ENCODE measurements at places on chromosomes 12 and 14.

GRCh38 chr12:57549909-57550640, at the start of gene KIF5A:
Gene KIF5A, plus strand, starts transcription at chr12:57550044. Its CDS starts 228 bp downstream, at chr12:57550272.
- peak; percentile 62 for DNase-seq

GRCh38 chr12:65868878-65869277, 44.6 kb downstream of the HMGA2 start:
- DNase-seq = no peak

DNA sequence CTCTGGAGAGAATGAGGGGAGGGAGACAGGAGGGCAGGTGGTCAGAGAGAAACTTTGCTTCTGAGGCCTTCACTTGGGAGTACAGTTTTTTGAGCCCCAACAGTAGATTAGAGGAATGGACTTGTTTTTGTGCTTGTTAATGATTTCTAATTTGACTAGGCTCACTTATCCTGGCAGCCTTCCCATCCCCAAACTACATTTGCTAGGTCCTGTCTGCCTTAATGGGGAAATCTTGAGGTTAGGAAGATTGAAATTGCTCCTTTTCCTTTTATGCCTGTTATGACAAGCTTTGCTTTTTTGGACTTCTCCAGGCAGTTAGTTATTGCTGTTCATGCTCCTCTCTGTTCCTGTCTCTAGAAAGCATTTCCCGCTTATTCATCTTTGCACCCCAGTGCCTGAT, 37.7 kb downstream of the SYNE2 start:
- no peak for DNase-seq

- DNase-seq = no peak
Measured at GRCh38 chr12:94623161-94623920, 27.0 kb downstream of the TMCC3 start.

GRCh38 chr12:124273630-124274029, 21.3 kb upstream of the RFLNA start:
- no peak for DNase-seq

- no peak for DNase-seq
Measured at GRCh38 chr14:22481546-22481945, 107.5 kb downstream of the DAD1 start.

GRCh38 chr12:105469211-105469610, 138.7 kb downstream of the C12orf75 start:
- DNase-seq = no peak

GRCh38 chr12:112584266-112584722, 165.5 kb downstream of the PTPN11 start:
- no peak for DNase-seq

DNA sequence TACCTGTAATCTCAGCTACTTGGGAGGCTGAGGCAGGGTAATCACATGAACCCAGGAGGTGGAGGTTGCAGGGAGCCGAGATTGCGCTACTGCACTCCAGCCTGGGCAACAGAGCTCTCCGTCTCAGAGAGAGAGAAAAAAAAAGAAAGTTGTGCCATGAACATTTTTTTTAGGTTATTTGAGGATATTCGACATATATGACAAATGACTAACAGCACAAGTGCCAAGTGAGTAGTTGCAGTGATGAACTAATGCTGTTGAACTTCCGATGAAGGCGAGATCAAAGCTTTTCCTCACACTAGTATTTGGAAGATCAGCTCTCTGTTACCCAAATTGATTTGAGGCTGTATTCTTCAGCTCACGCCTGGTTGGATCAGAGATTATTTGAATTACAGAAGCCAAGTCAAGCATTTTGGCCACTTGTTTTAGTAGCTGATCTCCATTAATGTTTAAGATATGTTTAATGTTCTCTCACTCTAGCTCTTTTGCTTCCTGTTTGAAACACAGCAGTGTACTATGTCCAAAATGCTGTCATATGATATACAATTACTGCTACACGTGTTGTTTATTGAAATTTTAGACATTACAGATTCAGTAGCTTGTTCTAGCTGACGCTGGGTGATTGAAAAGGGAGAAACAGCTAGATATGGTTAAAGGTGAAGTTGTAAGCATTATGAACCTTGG, 43.4 kb downstream of the WDR20 start:
- DNase-seq = no peak

GRCh38 chr14:92586963-92587699, 73.5 kb downstream of the RIN3 start:
- no peak for DNase-seq

GRCh38 chr12:124700810-124701592, 133.6 kb upstream of the NCOR2 start:
- DNase-seq = no peak

GRCh38 chr14:102929241-102930137, 7.0 kb downstream of the AMN start:
- no peak for DNase-seq

GRCh38 chr12:63844391-63845341, at the start of gene SRGAP1:
Gene SRGAP1, plus strand, starts transcription at chr12:63844700. Its CDS starts 117 bp downstream, at chr12:63844817.
- DNase-seq = peak; percentile 13

GRCh38 chr12:51517800-51518199, 73.2 kb upstream of the SCN8A start:
- no peak for DNase-seq

- DNase-seq = no peak
Measured at GRCh38 chr14:73339846-73340595, 102.7 kb downstream of the PAPLN start.

- DNase-seq = no peak
Measured at GRCh38 chr12:27237790-27238771, 6.0 kb upstream of the STK38L start.

- no peak for DNase-seq
Measured at GRCh38 chr14:87601036-87601435, 391.9 kb downstream of the GALC start.

- DNase-seq = no peak
Measured at GRCh38 chr14:20400589-20400964, 12.7 kb downstream of the TEP1 start.

DNA sequence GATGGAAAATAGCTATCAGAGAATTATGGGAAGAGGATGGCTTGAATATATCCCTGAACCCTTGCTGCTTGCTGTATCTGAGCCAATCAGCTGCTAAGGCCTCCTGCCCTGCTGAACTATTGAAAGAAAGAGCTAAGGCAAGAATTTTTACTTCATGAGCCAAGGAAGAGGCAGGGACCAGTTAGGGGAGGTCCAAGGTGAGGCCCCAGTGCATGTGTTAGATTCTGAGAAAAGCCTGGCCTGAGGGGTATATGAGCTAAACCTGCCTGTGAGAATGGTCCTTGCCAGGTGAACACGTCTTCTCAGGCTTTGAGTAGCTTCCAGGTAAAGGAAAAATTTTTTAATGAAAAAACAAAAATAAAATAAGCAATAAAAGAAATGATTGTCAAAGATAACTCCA, 218.0 kb downstream of the SYT1 start:
- DNase-seq = no peak

GRCh38 chr12:65409726-65410125, 131.2 kb downstream of the MSRB3 start:
- no peak for DNase-seq

DNA sequence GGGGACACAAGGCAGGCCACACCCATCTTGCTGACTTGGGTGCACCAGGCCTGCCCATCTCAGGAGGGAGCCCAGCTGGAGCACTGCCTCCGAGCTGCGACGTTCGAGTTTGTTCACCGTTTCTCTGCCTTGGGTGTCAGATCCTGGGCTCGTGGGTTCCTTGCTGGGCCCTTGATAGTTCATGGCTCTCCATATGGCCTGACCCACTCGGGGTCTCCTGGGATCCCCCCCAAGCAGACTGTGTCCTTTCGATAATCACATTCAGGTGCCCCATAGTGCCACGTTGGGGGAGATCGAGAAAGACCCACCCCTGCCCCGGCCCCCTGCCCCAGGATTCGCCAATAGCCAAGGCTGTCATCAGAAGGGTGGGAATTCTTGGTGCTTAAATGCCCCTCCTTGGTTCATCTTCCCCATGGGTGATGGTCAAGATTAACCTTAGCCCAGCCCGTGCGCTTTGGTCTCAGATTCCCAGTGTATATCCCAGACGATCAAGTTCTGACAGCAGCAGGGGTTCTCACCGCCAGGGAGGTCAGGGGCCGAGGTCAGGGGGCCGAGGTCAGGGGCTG, 7.4 kb downstream of the RFLNA start:
- no peak for DNase-seq

- DNase-seq = no peak
Measured at GRCh38 chr14:42307239-42307825, 700.7 kb downstream of the LRFN5 start.

- peak; percentile 17 for DNase-seq
Measured at GRCh38 chr12:63150713-63151622, at the start of gene AVPR1A. Gene AVPR1A, minus strand, starts transcription at chr12:63151201. Its CDS starts 365 bp downstream, at chr12:63150836.

DNA sequence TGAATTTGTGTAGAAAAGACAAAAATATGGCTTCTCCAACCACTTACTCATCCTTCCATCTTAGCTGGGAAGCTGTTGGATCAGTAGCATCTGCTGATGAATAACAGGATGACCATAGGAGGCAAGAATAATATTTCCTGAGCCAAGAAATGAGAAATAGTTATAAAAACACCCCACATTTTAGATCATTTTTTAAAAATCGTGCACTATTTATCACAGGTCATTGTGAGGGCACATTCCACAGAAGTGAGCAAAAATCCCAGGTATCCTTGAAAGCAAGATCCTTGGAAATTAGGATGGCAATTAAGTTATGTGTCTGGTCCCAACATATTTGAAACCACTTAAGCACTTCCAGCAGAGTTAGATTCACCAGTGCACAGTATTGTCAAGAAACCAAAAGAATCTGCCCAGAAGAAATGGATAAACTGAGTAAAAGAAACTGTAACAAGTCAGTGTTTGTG, 8.4 kb downstream of the FAR2 start:
- DNase-seq = no peak

- no peak for DNase-seq
Measured at GRCh38 chr14:73467377-73467776, 9.0 kb upstream of the NUMB start.

GRCh38 chr14:34824826-34825225, 50.3 kb downstream of the BAZ1A start:
- no peak for DNase-seq

DNA sequence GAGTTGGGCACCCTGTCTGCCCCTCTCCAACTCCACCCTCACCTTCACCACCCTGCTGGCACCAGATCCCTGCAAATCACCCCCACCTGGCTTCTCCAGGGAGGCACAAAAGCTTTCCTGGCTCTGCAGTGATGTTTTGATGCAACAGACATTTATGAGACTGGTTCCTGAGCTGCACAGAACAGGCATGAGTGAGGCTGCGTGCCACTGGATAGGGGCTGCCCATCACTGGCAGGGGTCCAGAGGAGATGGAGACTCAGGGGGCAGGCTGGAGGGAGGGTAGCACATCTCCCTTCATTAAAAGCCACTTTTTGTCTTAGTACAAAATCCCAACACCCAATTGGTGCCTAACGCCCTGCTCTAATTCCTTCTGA, 17.3 kb upstream of the ZDHHC22 start:
- no peak for DNase-seq

DNA sequence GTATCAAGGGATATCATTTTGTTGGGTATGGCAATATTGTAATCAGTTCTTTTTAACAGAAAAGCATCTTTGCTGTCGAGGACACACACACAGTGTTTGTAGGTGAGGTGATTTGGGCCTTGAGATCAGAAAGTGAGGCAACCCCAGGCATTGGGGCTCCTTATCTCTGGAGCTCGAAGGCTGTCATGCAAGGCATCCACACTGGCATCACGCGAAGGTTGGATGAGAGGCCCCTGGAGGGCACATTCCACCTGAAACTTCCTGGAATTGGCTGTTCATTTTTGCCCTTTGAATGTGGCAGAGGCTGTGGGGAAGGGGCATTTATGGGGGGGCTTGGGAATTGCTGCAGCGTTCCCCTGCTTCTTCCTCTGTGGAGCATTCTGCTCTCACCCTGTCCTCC, 45.5 kb downstream of the IL31 start:
- no peak for DNase-seq

DNA sequence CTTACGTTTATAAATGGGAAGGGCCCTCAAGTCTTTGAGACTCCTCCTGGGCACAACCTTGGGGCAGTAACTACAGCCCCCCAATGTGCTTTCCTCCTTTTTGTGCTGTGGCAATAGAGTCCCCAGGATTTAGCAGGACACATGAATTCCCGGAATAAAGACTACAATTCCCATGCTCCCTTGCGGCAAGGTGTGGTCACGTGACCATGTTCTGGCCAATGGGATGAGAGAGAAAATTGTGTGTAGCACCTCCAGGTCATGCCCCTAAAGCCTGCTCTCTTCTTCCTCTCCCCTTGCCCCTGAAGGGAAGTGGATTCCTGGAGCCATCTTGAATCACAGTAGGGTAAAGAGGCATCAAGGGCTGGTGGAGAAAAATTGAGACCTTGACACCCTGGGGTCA, 295.1 kb upstream of the SFSWAP start:
- DNase-seq = no peak

GRCh38 chr14:105141486-105142281, 26.9 kb downstream of the JAG2 start:
- no peak for DNase-seq

DNA sequence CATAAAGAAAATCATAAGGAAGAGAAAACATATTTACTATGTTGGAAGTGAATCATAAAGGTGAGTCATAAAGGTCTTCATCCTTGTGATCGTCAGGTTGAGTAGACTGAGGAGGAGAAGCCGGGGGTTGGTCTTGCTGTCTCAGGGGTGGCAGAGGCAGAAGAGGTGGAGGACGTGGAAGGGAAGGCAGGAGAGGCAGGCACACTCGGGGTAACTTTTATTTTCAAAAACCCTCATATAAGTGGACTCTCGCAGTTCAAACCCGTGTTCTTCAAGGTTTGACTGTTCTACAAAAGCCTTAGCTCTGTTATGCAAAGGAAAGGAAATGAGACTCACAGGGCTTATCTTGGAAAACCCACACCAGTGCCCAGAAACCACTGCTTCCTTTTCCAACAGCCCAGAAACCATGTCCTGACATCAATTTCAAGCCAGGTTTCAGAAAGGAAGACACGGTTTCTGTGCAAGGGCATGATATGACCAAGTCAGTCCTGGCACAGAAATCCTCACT, 14.0 kb downstream of the SMCO2 start:
- DNase-seq = no peak

DNA sequence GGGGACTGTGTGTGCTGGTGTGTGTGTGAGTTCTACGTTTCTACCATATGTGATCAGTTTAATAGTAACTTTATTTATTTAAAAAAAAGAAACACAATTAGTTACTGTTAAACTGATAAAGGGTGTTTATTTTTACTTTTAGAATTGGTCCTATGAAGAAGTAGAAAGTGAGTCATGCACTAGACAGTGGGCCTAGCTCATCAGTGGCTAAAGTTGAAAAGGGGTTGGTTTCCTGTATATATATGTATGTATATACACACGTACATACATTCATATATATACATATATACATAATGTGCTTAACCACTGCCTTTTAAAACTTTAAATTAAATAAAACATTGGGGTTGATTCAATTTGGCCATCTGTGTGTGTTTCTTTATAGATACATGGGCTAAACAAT, 68.8 kb upstream of the TMEM263 start:
- no peak for DNase-seq

DNA sequence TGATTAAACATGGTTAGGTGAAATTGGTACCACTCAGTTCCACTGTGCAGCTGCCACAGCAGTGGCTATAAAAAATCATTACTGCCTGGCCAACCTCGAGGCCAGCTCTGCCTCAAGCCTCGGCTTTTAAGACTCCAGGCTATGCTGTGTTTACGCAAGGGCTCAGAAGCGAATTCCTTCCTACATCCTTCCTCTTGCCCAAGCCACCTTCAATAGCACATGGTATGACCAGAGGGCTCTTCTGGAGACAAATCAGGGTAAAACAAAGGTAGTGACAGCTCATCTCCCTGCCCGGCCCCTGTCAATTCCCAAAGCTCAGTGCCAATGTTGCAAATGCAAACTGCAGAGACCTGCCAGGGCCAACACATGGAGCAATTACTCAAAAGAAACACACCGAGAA, 31.9 kb downstream of the NUAK1 start:
- DNase-seq = no peak
